OCI-LY7 (cell line): ENCODE measurements at places on chromosomes 2 and 18.

DNA sequence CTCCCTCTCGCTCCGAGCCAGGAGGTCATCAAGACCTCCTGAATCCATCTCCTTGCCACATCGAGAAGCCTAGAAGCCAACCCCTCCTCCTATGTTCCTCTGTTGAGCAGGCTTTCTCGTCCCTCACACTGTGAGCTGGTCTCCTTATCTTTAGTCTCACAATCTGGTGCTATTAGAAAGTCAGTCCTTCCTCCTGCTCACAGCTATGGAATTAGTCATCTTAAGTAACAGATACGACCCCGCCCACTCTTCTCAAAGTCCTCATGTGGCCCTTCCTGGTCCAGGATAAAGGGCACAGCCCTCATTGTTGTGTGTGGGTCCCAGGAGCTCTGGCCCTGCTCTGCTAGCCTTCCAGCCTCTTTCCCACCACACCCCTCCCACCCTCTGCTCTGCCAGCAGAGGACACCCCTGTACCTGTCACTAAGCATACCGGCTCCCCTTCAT is 41.4 kb upstream of the TRIB2 start:
- DNase-seq, result no peak

DNA sequence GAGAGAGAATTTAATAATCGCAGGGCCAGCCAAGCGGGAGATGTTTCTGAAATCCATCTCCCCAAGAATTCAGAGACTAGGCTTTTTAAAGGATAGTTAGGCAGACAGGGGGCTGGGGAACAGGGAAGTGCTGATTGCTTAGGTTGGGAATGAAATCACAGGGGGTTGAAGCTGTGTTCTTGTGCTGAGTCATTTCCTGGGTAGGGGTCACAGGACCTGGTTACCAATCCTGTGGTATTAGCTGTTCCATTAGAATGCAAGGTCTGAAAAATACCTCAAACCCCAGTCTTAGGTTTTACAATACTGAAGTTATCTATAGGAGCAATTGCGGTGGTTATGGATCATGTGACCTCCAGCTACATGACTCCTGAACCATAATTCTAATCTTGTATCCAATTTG is 4.6 kb downstream of the SP140 start:
- no peak for DNase-seq

DNA sequence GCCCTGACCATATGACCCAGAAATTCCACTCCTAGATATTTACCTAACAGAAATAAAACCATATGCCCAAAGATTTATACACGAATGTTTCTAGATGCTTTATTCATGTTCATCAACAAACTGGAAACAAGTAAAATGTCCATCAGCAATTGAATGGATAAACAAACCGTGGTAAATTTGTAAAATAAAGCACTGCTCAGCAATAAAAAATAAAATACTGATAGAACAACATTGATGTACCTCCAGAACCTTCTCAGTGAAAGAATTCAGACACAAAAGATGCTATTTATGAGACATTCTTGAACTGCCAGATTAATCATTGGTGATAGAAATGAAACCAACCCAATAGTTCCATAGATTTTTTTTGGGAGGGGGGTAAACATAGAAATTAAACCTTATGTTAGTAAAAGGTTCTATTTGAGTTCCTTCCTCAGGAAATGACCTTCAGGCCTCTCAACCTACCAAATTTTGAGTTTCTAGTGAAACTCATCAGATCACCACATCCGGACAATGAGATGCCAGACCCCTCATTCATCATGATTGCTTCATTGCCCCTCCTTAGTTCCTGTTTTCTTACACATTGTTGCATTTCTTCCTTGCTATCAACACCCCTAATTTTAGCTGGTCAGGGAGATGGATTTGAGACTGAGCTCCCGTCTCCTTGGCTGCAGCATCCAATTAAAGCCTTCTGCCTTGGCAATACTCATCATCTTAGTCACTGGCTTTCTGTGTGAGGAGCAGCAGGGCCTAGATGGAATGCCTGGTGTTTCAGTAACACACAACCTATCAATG is 203.5 kb downstream of the LPIN1 start:
- peak; percentile 82 for DNase-seq

DNA sequence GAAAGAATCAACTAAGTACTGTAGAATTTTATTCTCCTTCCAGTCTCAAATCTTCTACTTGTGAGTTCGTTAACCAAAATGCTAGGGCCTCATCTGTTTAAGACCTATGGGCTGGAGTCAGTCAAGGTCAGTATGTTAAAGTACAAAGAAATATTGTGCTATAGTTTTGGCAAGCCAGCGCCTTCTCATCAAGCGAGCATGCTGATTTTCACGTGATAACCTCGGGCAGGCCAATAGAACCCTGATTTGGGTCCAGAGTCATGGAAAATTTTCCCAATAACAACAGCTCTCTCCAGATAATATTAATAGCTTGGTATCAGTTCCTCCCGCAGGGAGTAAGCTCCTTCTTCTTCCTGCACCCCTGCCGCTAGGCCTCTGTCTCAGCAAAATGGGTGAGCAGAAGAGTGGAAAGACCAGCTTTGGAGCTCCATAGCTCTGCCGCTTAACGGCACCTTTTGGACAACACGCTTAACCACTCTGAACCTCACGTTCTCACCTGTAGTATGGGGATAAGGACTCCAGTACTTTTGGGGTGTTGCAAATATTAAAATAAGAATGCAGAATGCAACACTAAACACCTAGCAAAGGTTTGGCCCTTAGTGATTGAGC is 11.7 kb downstream of the CABLES1 start:
- no peak for DNase-seq

DNA sequence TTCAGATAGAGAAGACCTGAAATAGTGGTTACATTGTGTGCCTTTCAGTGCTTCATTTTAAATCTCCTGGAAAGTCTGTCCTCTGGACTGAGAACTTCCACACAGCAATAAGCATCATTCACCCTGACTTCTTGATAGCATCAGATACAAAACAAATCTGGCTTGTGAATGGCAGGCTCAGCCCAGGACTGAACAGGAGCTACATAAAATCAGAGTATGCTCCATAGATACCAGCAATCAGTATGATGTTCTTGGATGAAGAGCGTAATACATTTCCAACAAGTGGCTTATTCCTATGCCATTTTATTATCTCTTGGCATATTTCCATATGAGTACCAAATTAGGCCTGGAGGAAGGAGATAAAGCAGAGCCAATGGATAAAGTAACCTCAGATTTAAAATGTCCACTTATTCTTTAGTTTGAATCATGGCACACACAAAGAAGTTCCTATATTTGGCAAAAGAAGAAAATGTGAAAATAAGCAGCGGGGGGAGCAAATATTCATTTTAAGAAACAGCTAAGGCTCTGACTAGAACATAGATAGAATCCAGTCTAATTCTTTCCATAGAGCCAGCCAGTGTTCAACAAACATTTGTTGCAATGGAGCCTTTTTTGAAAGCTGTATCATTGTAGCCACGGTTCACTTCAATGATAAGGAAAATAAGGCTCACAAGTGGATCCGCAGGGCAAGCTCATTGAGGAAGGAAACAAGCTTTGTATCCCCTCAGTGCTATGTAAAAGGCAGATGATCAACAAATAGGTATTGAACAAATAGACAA is 230.8 kb upstream of the CHAC2 start:
- DNase-seq, result no peak

DNA sequence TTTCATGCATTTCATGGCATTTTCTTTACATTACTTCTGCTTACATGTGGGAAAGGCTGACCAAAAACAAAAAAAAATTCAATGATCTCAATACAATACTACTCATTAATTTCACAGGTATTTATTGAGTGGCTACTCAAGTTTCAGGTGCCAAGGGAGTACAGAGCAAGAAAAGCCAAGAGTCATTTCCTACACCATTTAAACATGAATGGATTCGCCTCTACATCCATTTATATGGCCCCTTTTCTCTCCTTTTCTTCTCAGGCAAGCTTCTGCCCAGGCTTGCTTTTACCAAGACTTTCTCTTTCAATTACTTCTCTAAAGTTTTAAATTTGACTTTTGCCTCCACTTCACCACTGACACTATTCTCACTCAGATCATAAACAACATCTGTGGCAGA is 1603.1 kb upstream of the CELF4 start:
- DNase-seq, result no peak
